ENCODE measurements at places on chromosomes 12 and 14. TPM values are rescaled to one million over a fixed set of nuclear protein-coding genes. Genes with fewer than 3 reads are reported as not detected.

DNA sequence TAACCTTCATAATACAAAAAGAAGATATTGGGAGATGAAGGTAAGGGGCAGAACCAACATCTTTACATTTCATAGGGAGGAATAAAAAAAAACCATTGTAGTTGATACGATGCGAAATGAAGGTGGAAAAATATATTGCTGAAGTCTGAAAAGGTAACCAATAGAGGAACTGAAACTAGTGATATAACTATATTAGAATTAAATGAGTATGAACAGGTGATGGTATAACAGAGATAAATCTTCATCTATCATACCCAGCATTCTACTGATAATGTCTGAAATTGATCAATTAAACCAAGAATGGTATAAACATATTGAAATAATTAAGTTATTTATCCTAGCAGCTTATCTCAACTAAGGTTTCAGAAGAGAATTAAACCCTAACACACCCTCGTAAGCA, 332.1 kb downstream of the NELL2 start:
- no peak for DNase-seq

The COX8C gene
- total RNA-seq = not detected

DNA sequence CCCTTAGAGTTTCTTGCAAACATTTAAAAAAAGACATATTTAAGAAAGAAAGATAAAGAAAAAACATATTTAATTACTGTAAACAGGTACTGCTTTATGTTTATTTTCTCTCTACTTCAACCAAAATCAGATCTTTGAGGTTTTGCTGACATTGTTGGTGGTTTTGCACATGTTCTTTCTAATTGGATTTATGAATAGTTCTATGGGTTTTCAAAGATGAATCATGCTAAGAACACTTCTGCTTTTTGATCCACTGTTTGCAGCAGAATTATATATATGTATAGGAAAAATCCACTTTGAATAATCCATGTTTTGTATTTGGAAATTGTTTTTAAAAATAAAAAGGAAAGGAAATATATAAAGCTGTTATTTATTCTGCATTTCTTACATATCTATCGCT, 78.4 kb downstream of the FRMD6 start:
- no peak for DNase-seq

The GLI1 gene
- 0.40 TPM for total RNA-seq

The CLEC7A gene
- not detected for total RNA-seq

- no peak for DNase-seq
Observed at GRCh38 chr12:130076752-130077151, 85.5 kb upstream of the FZD10 start.

The PMEL gene
- 1.2 TPM for total RNA-seq

The SLC5A8 gene
- total RNA-seq = not detected

- DNase-seq = peak; percentile 38
Observed at GRCh38 chr14:78399316-78399889, 229.2 kb downstream of the NRXN3 start.

The APOF gene
- total RNA-seq = not detected

DNA sequence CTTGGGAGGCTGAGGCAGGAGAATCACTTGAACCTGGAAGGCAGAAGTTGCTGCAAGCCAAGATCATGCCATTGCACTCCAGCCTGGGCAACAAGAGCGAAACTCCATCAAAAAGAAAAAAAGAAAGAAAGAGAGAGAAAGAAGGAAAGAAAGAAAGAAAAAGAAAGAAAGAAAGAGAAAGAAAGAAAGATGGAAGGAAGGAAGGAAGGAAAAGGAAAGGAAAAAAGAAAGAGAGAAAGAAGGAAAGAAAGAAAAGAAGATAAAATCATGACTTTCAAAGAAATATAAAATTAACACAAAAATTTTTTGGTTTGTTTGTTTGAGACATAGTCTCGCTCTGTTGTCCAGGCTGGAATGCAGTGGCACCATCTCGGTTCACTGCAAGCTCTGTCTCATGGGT, 22.2 kb upstream of the DAAM1 start:
- DNase-seq = no peak

The DNAJC22 gene
- total RNA-seq = not detected

GRCh38 chr14:98782062-98782461, 489.9 kb downstream of the BCL11B start:
- DNase-seq = no peak

The KRT78 gene
- total RNA-seq = not detected

The RNASE3 gene
- not detected for total RNA-seq

DNA sequence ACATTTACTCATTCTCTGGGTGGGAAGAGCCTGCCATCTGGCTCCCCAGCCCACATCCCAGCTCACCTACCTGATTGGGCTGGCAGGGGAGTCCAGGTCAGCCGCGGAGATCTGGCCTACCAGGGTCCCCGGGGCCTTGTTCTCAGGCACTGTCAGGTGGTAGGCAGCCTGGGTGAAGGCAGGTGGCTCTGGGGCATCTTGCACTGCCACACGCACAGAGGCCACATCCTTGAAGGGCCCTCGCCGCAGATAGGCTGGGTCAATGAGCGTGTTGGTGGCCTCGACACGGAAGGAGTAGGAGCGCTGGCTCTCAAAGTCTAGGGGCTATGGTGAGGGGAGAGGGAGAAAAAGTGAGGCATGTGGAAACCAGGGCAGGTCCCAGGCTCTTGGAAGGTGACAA, 3.9 kb downstream of the CDH24 start:
- no peak for DNase-seq

The MYF6 gene
- not detected for total RNA-seq
